ENCODE measurements at places on chromosomes 11 and 22. TPM values are rescaled to one million over a fixed set of nuclear protein-coding genes. Genes with fewer than 3 reads are reported as not detected.

GRCh38 chr22:32544953-32545558 is 70.4 kb downstream of the FBXO7 start:
- DNase-seq: no peak

- DNase-seq: no peak
These were observed 123.8 kb upstream of the FGF3 start for GRCh38 chr11:69943066-69943465.

Gene DEPDC5
- 9.4 TPM for polyA plus RNA-seq

Gene PLAAT3
- polyA plus RNA-seq: 8.1 TPM

Gene ATG2A
- polyA plus RNA-seq: 5.1 TPM

Gene P2RX6
- polyA plus RNA-seq: 1.7 TPM

Gene TH
- polyA plus RNA-seq: not detected

DNA sequence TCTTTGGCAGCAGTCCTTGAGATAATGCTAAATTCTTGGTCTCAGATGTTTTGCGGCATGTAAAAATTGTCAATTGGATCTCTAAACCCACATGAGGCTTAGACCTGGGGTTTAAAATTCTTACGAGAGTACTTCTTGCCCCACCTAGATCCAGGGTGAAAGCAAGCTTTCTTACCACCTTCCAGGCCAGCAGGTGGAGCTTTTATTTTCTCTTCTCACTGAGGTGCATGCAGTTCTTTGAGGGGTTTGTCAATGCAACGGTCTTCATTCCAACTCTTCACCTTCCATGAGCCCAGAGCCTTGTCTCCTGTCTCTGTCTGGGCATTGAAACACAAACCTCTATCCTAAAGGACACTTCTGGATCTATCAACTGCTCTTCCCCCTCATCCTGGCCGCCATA is 154.1 kb downstream of the MYO18B start:
- no peak for DNase-seq

DNA sequence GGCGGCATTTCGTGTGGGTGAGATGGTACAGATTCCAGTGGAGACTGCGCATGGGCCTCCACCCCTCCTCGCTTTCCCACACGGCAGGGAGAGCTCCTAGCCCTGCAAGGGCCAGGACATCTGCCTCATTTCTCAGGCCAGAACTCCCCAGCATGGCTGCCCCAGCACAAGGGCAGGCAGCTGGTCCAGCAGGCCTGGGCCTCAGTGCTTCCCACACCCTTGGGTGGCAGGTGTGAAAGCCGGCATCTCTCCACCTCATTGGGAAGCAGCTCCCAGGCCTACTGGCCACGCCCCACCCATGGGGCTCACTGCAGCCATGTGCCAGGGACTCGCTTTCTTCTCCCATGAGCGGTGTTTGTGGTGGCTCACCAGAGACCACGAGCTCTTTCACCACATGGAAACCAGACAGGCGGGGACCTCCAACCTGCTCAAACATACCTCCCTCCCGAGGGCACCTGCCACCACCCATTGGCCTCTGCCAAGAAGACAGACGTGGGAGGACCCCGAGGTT is 79.1 kb downstream of the NAT10 start:
- DNase-seq: no peak

All from AG04450 (cell line).